Mesenchymal stem cell (in vitro differentiated cells and primary cell): ENCODE measurements at places on chromosomes 16 and 17.

- no peak for DNase-seq
These were observed 128.7 kb downstream of the XYLT1 start for GRCh38 chr16:17342031-17342430.

DNA sequence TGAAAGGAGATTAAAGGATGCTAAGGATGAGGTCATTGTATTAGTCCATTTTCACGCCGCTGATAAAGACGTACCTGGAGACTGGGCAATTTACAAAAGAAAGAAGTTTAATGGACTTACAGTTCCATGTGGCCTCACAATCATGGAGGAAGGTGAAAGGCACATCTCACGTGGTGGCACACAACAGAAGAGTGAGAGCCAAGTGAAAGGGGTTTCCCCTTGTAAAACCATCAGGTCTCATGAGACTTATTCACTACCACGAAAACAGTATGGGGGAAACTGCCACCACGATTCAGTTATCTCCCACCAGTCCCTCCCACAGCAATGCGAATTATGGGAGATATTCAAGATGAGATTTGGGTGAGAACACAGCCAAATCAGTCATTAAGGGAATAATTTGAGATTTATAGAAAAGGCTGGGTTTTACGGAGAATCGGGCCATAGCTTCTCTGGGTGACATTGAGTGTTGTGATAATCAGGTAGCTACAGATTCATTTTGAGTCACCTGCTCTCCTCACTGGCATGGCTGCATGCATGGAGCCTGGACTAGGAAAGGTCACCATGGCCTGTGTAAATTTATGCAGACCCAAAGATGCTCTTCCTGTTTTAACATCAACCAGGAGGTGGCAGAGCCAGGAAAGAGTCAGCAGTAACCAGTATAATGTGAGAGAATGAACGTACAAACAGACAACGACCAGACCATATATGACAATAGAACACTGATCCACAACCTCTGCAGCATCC is 40.5 kb upstream of the DYNLRB2 start:
- no peak for DNase-seq

DNA sequence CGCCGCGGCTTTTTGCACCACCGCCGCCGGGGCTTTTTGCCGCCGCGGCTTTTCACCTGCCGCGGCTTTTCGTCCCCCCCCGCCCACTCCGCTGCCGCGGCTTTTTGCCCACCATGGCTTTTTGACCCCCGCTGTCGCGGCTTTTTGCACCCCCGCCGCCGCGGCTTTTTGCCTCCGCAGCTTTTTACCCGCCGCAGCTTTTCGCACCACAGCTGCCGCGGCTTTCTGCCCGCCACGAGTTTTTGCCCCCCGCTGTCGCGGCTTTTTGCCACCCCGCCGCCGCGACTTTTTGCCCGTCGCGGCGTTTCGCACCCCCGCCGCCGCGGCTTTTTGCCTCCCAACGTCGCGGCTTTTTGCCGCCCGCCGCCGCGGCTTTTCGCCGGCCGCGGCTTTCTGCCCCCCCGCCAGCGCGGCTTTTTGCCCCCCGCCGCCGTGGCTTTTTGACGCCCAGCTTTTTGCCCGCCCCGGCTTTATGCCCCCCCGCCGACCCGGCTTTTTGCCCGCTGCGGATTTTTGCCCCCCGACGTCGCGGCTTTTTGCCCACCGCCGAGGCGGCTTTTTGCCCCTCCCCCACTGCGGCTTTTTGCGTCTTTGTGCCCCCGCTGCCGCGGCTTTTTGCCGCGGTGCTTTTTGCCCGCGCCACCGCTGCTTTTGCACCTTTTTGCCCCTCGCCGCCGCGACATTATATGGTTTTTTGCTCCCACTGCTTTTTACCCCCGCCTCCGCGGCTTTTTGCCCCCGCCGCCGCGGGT is 1343.6 kb downstream of the TP53TG3F start:
- DNase-seq = no peak

GRCh38 chr16:89193576-89194293 is 6.6 kb downstream of the SLC22A31 start:
- DNase-seq = no peak

DNA sequence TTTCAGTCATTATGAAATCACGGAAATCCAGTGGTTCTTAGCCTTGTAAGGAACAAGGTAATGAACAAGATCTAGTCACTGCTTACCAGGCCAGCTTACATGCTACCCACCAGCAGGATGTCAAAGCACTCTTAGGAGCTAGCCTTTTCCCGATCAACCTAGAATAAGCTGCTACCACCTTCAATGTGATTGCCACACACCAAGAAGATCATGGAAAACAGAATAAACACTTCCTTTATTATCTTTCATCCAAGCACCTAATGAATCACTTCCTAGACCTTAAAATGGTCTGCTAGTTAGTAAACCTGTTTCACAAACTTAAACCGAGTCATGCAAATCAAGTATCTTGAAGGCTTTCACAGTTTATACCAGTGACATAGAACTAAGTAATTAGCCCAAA is 5.0 kb downstream of the BBS2 start:
- DNase-seq = peak; percentile 4
